Hindlimb muscle (tissue), 1 donor: ENCODE measurements at places on chromosomes 2 and 18. TPM values are rescaled to one million over a fixed set of nuclear protein-coding genes. Genes with fewer than 3 reads are reported as not detected.

- peak; percentile 29 for DNase-seq
Observed at GRCh38 chr18:31819106-31819924, 58.6 kb upstream of the SLC25A52 start.

- DNase-seq, result peak; percentile 63
Observed at GRCh38 chr2:66439812-66440542, 5.1 kb downstream of the MEIS1 start.

D2HGDH gene
- 25.0 TPM for polyA plus RNA-seq

STON1 gene
- polyA plus RNA-seq, result 10.1 TPM

CYP27C1 gene
- polyA plus RNA-seq, result 5.7 TPM

DNA sequence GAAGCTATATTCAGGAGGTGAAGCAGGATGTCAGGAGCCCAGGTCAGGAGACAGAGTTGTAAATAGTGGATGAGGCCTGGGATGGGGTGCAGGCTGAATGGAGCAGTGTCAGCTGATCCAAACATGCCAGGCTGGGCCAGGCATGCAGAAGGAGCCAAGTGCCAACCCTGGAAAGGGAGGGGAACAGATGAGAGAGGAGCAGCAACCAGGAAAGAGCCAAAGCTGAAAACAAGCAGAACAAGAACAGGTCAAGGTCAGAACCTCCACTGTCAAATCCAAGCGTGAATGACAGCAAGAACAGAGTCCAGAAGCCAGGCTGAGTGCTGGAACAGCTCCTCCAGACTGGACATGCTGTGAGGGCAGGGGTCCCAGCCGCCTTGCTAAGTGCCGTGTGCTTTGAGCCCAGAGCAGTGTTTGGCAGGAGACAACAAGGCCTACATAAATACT is 49.2 kb upstream of the PPP1CB start:
- DNase-seq, result no peak

GRCh38 chr2:38485734-38486133 is 108.7 kb upstream of the ATL2 start:
- DNase-seq, result no peak

UGT1A4 gene
- polyA plus RNA-seq, result not detected

RALB gene
- 48.5 TPM for polyA plus RNA-seq

- no peak for DNase-seq
Observed at GRCh38 chr18:13240060-13240725, 21.6 kb downstream of the LDLRAD4 start.

- no peak for DNase-seq
Observed at GRCh38 chr18:3493501-3494244, 43.7 kb downstream of the TGIF1 start.

DNA sequence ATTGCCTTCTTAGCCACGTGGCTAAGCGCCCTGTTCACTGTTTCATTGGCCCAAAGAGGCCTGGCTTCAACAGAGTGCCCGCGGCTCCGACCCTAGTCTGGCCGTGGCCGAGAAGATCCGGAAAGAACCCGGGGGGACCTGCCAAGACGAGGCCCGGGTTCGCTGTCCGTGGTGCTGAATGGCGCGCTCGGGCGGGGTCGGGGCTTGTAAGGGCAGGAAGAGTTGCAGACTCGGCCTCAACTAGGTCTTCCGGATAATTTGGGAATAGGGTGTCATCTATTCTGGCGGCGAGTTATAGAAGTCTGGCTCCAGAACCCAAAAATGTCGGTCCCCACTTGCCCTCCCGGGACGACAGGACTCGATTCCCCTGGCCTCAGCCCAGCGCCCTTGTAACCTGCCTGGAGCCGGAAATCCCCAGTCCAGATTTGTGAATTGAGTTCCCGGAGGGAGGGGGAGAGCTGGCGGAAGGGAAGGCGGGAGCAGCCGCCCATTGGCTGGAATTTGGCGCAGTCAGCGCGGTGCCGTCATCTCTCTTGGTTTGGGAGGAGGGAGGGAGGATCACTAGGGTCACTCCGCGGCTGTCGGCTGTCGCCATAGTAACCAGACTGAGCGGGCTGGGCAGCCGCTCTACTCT is 3.5 kb downstream of the CDK5R2 start:
- peak; percentile 68 for DNase-seq

GRCh38 chr2:54716375-54716774 is 7.1 kb upstream of the EML6 start:
- DNase-seq, result no peak

TIA1 gene
- 181 TPM for polyA plus RNA-seq

- DNase-seq, result no peak
Observed at GRCh38 chr2:240968731-240969624, 29.4 kb upstream of the SNED1 start.

- DNase-seq, result peak; percentile 76
Observed at GRCh38 chr2:189347540-189347939, 93.7 kb upstream of the WDR75 start.

GRCh38 chr18:77070627-77071026 is 62.0 kb downstream of the MBP start:
- no peak for DNase-seq

DNA sequence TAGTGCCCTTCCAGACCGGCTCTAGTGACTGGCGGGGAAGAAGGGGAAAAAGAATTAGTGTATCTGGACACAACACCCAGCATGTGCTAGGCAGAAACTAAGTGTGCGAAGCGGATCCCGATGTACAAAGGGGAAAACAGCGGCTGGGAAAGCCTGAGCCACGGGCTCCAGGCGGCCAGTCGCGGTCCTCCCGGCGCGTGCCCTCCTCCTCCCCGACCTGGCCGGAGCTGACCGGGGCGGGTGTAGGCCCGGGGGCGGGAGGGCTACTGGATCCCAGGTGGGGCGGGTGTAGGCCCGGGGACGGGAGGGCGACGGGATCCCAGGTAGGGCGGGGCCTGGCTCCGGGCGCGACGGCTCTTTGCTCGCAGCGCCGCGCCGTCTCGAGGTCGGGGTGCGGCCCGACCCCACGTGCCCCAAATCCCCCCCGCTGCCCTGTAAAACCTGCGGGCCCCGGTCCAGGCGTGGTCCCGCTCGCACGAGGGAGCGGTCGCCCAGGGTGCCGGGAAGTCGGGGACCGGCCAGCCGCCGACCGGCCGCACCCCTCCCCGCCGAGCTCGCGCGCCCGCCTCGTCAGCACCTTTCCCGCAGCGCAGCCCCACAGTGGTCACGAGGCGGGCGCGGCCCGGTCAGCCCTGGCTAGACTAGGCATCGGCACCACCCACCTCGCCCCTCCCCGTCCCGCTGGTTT is 48.8 kb downstream of the C2orf42 start:
- no peak for DNase-seq

DNA sequence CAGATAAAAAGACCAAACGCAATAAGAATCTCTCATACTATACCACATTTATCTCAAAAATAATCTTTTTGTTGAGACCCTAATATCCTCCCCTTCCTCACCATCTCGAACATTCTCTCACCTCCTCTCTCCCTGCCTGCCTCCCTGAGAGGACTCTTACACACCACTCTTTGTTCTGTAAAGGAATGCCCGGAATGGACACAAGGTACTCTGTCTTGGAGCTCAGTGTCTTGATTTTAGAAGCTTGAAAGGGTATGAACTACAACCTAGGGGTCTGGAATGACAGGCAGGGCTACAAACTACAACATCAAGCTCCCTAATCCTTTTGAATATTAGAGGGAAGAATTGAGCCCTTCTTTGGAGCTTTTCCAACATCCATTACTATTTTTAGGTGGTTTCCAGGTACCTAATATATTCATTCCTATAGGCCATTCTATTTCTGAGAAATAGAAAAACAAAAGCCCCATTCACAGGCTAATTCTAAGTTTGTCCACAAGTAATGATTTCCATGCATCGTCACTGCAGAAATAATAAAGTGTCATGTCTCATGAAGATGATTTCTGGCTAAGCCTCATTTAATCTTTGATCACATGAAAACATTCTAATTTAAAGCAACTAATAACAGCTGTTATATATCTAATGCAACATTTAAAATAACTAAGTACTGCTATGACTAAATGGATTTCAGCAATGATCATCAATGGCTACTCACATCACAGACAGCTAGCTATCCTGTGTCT is 60.6 kb downstream of the LRP2 start:
- no peak for DNase-seq

OTOF gene
- polyA plus RNA-seq, result 15.7 TPM

- no peak for DNase-seq
Observed at GRCh38 chr2:66462501-66462825, 27.5 kb downstream of the MEIS1 start.

- no peak for DNase-seq
Observed at GRCh38 chr2:176562359-176563078, 293.3 kb downstream of the MTX2 start.

CPO gene
- polyA plus RNA-seq, result 0.37 TPM
